Mammary epithelial cell (primary cell): ENCODE measurements at places on chromosomes 16 and 17. TPM values are rescaled to one million over a fixed set of nuclear protein-coding genes. Genes with fewer than 3 reads are reported as not detected.

The CDH15 gene
- total RNA-seq, result 0.33 TPM

The RGS9 gene
- total RNA-seq, result 2.3 and 3.5 TPM in 2 replicates

The HBQ1 gene
- 0.69 and 1.3 TPM in 2 replicates for total RNA-seq

The C17orf107 gene
- total RNA-seq, result 4.0 and 4.4 TPM in 2 replicates

The KRTAP29-1 gene
- 0.17 TPM for total RNA-seq

The GHDC gene
- total RNA-seq, result 24.8 TPM

The CHD3 gene
- total RNA-seq, result 75.4 and 87.5 TPM in 2 replicates

The CPHXL2 gene
- not detected for total RNA-seq

The RNF112 gene
- not detected for total RNA-seq

The PYY gene
- not detected in 2 replicates for total RNA-seq

The DNAH9 gene
- total RNA-seq, result 0.12 and 0.29 TPM in 2 replicates

The HOXB9 gene
- total RNA-seq, result 0.59 and 3.2 TPM in 2 replicates

The EPN2 gene
- 24.3 and 32.4 TPM in 2 replicates for total RNA-seq
